Right ventricle myocardium inferior (tissue), 1 donor: ENCODE measurements at places on chromosomes 3 and 15. TPM values are rescaled to one million over a fixed set of nuclear protein-coding genes. Genes with fewer than 3 reads are reported as not detected.

Gene MED12L
- total RNA-seq: 0.49 TPM

GRCh38 chr15:71373917-71374316, 258.6 kb downstream of the THSD4 start:
- no peak for DNase-seq

DNA sequence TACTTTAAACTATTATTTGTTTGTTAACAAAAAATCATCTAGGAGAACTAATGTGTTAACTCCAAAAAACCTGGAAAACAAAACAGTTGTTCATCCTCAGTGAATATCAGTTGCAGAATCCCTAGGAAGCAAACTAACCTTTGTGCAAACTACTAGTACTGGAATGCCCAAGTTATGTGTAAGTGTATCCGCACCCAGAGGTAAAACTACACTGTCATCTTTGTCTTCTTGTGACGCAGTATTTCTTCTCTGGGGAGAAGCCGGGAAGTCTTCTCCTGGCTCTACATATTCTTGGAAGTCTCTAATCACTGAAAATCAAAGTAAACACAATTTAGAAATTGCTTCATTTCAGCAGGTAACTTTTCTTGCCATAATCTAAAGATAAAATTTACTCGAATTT, 29.8 kb downstream of the DYNC1LI1 start:
- no peak for DNase-seq

Gene PCLAF
- 1.1 TPM for total RNA-seq

Gene OIP5
- total RNA-seq: 0.51 TPM

- DNase-seq: no peak
Measured at GRCh38 chr3:102092617-102093466, 243.5 kb downstream of the NFKBIZ start.

- no peak for DNase-seq
Measured at GRCh38 chr15:67146234-67146633, 80.8 kb downstream of the SMAD3 start.

- DNase-seq: no peak
Measured at GRCh38 chr3:16186086-16186485, 11.6 kb downstream of the GALNT15 start.

DNA sequence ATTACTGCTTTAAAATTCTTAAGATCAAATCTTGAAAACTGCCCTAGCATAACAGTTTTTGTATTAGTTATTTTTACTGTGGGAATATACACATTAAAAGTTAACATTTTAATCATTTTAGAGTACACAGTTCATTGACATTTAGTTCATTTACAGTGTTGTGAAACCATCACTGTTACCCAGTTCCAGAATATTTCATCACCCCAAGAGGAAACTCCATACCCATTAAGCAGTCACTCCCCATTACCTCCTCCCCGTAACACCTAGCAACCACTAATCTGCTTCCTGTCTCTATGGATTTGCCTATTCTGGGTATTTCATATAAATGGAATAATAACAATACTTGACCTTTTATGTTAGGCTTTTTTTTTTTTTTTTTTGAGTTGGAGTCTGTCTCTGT, 164.1 kb upstream of the LRRFIP2 start:
- DNase-seq: no peak

GRCh38 chr3:81261996-81262395, 499.4 kb downstream of the GBE1 start:
- DNase-seq: no peak

Gene FILIP1L
- 41.3 TPM for total RNA-seq

DNA sequence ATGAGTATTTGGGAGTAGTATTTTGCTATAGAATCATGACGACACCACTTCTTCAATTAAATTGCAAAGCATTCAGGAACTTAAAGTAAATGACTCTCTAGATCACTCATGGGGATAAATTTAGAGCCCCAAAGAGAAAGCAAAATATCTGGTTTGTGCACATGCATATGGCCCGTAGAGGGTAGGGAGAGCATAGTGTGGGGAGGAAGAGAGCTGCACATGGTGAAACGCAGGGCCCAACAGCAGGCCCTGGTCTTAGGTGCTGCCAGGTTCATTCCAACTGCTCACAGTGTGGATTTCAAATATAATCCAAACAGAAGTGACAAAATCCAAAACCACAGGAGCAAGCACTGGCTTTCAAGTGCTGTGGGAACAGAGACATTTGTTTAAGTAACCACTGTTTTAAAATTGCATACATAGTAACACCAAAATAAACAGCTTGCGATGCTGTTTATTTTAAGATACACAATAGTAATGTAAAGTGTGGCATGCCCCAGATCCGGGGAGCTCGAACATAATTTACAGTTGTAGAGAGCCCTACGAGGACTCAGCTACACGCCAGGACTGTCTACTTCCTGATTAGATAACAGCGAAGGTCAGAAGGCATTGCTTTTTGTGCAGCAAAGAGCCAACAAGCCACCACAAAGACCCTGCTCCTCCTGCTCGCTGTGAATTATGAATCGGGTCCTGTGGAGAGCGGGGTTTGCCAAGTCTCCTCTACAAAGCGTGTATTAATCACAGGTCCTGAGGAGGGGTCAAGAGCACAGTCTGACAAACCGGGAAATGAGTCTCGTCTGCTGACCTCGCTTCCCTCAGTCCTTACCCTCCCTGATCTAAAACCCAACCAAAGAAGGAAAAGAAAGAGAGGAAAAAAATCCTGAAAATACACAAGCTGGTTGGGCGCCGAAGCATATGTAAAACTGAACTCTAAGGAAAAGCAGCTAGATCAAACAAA, 80.6 kb downstream of the MEIS2 start:
- DNase-seq: no peak

- DNase-seq: peak; percentile 82
Measured at GRCh38 chr3:64030741-64031140, 7.4 kb upstream of the PSMD6 start.

DNA sequence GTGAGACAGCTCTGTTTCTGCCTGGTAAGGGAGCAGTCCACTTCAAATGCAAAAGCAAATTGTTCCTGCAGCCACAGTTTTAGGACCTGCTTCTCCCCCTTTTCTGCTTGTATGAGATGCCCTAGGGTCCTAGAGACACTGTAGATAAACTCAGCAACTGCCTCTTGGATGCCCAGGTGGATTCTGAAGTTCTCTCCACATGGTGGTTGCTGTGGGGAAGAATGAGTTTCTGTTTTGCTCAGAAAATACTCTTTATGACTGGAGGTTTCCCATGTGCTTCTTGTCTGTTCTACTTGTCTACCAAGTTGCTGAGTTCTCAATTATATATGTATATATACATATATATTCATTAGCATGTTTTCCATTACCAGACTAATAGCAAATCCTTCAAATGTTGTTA, 5.6 kb upstream of the ZNF80 start:
- no peak for DNase-seq

Gene ROPN1
- not detected for total RNA-seq

- no peak for DNase-seq
Measured at GRCh38 chr3:35864871-35865270, 225.5 kb downstream of the ARPP21 start.

DNA sequence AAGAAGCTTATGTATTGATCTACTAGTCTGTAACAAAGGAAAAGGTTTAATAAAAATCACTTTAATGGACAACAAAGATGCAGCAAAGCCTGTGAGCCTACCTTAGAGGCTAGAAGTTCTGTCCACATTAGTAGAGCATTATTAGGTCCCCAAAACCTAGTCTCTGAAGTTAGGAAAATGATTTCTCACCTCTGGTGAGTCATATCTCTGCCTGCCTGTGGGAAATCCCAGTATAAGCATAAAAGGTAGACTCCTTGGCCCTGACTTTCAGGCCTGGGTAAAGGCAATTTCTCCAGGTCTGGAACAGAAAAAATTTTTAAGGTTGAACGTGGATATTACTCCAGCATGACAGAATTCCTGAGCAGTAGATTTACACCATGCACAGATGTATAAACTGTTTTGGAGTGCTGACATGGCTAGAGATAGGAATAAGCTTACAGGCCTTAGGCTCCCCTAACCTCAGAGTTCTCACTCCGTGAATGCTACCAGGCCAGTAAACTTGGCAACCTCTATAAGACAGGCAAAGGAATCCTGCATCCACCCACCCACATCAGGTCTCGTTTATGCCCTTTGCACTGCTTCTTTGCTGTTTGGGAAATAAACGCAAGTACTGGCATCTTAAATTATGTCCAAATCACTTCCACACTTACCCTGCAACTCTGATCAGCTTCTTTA, 104.1 kb downstream of the SERPINI1 start:
- no peak for DNase-seq

- DNase-seq: no peak
Measured at GRCh38 chr3:162517110-162517509, 1020.5 kb downstream of the OTOL1 start.
